NCI-H774 (cell line): ENCODE measurements at places on chromosomes 2 and 18.

- no peak for DNase-seq
Observed at GRCh38 chr2:83817511-83817910, 641.6 kb downstream of the SUCLG1 start.

DNA sequence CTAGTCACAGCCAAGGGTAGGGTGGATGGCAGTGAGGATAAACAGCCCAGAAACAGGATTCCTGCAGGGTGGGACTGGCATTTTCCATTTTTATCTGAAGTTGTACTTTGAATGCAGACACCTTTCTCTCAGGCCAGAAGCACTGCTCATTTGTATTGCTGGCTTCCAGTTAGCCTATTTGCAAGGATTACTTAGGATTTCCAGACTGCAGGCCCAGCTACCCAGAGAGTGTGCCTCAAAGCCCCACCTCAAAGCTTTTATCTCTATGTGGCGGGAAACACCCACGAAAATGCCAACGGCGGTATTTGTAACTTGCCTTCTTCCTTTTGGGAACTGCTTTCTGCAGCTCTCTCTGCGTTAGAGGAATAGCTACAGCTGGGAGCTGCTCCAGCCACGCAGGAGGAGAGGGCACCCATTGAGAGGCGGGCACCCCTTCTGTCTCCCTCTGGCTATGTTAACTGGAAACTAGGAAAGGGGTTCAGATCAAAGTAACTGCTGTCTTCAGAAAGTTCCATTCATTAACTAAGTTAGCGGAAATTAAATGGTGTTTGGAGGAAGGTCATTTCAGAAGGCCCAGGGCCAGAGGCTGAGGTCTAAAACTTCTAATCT, 144.9 kb downstream of the TGIF1 start:
- DNase-seq = no peak

- DNase-seq = no peak
Observed at GRCh38 chr2:106563195-106563594, 76.0 kb downstream of the CD8B2 start.

DNA sequence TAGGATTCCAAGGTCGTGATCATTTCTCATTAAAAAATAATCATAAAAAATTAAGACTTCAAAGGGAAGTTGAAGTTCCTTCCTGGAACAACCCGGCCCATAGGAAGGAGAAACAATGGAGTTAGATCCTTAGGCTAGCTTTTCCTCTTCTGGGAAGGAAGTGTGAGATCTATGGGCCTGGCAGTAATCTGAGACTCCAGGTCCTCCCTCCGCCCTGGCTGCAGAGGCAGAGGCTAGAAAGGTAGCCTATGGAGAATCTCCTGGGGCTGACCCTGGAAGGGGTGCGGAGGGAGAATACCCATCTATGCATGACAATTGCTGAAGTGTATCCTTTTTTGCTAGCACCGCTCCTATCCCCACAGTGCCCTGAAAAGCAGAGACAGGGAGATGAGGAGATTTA, 37.9 kb downstream of the TRIB2 start:
- no peak for DNase-seq

DNA sequence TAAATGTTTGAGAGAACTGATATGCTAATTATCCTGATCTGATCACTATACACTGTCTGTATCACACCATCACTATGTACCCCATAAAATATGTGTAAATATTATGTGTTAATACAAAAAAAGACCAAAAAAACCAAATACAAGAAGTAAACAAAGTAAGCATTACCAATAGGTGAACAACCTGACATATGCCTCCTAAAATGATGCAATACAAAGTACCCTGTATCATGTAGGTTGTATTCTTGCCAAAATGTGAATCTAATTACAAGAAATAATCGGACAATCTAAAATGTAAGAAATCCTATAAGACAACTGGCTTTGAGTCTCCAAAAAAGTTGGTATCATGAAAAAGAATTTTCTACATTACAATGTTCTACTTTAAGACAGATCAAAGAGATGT, 7.8 kb downstream of the POLR1A start:
- DNase-seq = no peak

GRCh38 chr2:199136681-199137080, 321.1 kb downstream of the SATB2 start:
- DNase-seq = no peak

GRCh38 chr2:168490946-168491605, 35.0 kb downstream of the CERS6 start:
- no peak for DNase-seq

- DNase-seq = no peak
Observed at GRCh38 chr18:47915229-47915628, 15.2 kb downstream of the SMAD2 start.

GRCh38 chr2:19543663-19544383, 185.4 kb upstream of the OSR1 start:
- no peak for DNase-seq

- no peak for DNase-seq
Observed at GRCh38 chr2:232365621-232366321, 12.8 kb upstream of the ALPP start.

GRCh38 chr2:20919297-20919800, 96.4 kb upstream of the LDAH start:
- no peak for DNase-seq

GRCh38 chr2:187419808-187420207, 28.2 kb downstream of the CALCRL start:
- DNase-seq = no peak
